ENCODE measurements at places on chromosomes 3 and 15.
A peak's percentile ranks its signal among the peaks of the same experiment; 100 is the strongest.

DNA sequence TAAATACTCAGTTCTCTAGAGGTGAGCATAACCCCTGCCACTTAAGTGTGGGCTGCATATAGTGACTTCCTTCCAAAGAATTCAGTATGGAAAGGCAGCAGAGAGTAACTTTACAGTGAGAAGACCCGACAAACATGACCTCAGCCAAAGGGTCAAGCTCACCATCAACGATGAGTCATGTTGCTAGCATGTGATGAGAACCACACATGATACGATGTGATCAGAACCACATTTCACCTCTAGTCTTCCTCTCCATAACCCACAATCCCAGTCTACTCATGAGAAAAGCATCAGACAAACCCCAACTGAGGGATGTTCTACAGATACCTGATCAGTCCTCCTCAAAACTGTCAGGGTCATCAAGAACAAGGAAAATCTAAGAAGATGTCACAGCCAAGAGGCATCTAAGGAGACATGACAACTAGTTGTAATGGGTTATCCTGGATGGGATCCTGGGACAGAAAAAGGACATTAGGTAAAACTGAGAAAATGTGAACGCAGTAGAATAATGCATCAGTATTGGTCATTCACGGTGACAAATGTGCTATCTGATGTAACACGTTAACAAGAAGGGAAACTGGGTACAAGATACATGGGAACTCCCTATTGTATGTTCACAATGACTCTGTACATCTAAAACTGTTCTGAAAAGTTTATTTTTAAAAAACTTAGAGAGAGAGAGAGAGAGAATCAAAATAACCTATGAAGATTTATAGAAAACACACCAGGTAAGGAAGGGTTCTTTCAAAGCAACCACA is 28.3 kb downstream of the SEC61A1 start:
- peak; percentile 84 for DNase-seq

- DNase-seq = no peak
Observed at GRCh38 chr3:97991293-97991682, 19.1 kb upstream of the RIOX2 start.

GRCh38 chr3:66053550-66054094 is 14.9 kb upstream of the MAGI1 start:
- DNase-seq = no peak

GRCh38 chr3:18483226-18483625 is 58.1 kb upstream of the SATB1 start:
- DNase-seq = no peak

All from astrocyte of the spinal cord (primary cell).